ENCODE measurements at places on chromosomes 2 and 18. TPM values are rescaled to one million over a fixed set of nuclear protein-coding genes. Genes with fewer than 3 reads are reported as not detected.

Gene VIL1
- total RNA-seq: 0.16 TPM

Gene AMER3
- not detected for total RNA-seq

Gene PIEZO2
- 0.74 TPM for total RNA-seq

Gene REG1A
- total RNA-seq: not detected

Gene SH2D6
- 1.2 TPM for total RNA-seq

Gene ABCB11
- total RNA-seq: 0.02 TPM

All from A549 treated with DMSO at 1 μM for 4 hours (cell line).